Activated T-cell treated with anti-CD3 and anti-CD28 coated beads, Interleukin-2, amount 50 U/mL, for 48 hours (primary cell): ENCODE measurements at places on chromosomes 6 and 20.

DNA sequence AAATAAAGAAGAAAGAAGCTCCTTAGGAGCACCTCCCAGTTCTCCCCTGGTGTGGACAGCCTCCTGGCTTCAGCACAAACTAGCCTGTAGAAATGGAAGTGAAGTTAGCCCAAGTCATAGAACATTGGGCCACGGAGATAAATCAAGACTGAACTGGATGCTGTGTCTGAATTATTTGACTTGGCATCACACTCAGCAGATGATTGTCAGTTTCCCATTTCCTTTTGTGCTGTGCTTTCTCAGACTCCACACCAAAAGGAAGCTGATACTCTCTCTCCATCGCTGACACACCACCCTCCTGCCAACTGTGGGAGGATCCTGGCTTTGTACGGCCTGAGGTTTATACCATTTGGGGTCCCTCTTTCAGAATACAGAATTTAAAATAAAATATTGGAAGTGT, 209.8 kb downstream of the TFAP2A start:
- no peak for DNase-seq

DNA sequence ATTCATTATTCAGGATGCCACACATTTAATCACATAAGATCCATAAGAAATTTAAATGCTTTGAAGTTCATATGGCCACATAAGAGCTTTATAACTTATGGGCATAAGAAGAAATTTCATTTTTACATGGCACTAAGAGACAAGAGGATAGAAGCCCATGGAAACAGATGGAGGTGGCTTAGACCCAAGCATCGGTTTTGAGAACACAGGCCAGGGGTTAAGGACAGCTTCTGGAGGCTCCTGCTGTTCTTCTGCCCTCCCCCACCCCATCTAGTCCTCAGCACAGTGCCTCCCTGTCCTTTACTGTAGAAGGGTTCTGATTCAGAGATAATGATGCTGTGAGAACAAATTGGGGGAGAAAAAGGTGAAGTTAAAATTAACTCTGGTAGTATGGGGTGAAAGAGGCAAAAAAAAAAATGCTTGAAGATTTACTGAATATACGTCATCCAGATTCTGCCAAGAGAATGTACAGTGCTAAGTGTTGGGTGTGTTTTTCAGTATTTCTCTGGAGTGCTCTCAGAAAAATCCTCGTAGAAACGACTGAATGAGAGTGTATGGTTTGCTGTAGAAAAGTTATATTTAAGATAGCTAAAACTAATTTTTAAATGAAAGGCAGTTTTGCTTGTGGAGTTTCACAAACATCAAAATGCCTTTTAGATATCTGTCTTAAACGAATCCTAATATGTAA, 539.7 kb downstream of the QKI start:
- no peak for DNase-seq

DNA sequence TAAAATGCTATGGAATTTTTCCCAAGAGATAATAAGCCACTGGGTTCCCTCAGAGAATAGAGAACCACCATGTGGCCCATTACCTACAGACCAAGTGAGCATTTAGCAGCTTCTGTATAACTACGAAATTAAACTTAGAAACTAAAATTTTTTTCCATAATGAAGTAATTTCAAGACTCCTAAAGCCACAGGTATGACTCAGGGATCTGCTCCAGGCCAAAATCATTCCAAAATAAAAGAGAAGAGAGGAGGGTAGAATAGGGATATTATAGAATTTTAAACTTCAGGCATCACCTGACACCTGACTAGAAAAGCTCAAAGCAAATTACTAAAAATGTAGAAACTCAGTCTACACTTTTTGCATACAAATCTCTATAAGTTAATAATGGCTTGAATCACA, 108.9 kb upstream of the DST start:
- DNase-seq: no peak

DNA sequence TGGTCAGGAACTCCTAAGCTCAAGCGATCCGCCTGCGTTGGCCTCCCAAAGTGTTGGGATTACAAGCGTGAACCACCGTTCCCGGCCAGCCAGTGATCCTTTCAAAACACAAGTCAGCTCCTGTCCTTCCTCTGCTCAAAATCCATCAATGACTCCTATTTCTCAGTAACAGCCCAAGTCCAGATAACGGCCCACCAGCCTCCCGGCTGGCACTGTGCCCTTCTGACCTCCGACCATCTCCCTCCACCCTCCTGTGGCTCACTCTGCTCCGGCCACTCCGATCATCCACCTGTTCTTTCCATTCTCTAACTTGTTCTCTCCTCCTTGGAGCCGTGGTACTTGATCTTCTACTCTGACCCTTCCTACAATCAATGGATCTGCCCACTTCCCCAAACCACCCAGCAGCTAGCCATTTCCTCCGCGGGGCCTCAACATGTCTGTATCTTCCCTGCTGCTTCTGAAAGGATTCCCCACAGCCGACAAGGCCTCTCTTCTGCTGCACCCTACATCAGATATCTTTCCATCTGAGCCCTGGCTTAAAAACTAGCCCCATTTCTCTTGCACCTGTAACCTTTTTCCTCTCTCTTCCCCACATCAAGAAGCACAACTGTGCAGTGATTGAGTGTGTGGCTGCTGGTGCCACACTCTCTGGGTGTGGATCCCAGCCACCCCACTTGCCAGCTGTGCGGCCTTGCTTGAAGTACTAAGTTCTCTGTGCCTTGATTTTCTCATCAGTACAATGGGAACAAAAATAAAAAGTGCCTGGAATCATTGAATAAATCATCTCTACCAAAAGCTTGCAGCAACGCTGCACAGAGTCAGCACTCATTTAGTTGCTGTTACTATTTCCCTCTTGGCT, 6.1 kb upstream of the ZMYND8 start:
- DNase-seq: no peak

DNA sequence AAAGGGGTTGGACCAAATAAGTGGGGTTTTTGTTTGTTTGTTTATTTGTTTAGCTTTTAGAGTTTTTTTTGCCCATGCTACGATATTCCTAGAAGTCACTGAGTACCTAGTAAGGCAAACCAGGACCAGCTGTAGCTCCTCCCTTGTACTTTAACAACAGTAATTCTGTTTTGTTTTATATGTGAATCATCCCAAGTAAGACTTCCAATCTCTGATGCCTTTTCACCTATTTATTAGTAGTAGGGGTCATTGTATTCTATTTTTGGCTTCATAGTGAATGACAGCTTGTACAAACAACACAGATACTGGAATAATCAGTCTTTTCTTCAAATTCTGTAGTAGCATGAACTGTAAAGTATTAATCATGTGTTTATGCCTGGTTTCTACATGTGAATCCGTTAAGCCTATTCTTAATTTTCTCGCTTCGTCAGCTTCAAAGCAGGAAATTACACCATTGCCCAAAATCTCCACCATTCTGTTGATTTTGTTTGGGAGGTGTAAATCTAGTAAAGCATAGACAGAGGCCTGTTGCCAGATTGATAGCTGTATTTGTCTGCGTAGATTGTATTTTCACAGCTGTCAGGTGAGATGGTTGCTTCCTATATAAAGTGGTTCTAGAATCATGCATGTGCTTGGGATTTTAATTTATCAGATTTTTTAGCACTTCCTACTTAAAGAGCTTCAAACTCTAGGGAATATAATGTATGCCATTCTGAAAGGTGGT, 151.5 kb upstream of the FLRT3 start:
- DNase-seq: no peak

DNA sequence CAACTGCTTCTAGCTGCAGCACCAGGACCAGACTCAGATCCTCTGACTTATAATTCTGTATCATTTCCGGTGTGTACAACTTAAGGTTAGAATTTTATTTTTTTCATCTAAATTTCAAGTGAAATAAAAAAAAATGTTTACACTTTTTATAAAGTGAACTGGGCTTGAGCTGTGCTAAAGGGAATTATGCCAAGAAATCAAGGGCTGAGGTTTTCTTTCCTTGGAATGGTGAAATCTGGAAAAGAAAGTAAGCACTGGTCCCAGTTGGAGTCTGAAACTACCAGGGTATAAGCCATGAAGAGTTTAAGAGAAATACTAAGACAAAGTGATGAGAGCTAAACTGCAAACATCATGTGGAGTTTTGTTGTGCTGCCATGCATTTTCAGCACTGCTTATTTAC, 21.7 kb upstream of the FYN start:
- DNase-seq: no peak

DNA sequence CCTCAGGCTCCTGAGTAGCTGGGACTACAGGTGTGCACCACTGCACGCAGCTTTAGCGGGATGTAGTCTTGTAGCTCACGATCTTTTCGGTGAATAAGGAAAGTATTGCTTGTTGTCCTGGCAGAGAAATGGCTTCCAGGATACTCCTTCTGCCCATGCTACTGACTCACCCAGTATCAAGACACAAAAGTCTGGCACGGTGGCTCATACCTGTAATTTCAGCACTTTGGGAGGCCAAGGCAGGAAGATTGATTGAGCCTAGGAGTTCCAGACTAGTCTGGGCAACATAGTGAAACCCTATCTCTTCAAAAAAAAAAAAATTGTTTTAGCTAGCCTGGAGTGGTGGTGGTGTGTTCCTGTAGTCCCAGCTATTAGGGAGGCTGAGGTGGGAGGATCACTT, 40.9 kb upstream of the B4GALT5 start:
- no peak for DNase-seq
